ENCODE measurements at places on chromosomes 12 and 14.
A peak's percentile ranks its signal among the peaks of the same experiment; 100 is the strongest.

DNA sequence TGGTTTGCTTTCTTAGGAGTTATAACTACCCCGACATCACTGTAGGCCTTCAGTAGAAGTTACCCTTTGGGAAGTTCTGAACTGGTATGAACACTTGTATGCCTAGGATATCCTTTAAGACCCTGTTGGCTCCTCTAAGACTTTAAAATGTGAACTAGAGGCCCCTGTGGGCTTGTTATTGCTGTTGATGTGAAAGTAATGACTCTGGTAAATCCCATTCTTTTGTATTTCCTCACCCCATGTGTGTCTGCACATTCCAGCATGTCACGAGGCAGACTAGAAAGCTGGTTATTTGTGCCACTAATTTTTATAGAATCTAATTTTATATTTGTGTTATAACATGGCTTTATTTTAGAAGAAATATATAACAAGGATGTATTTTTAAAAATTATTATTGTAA lies 48.9 kb downstream of the SERPINA10 start:
- DNase-seq, result no peak

- DNase-seq, result no peak
Observed at GRCh38 chr12:78599366-78599765, 265.2 kb upstream of the SYT1 start.

- no peak for DNase-seq
Observed at GRCh38 chr12:131738196-131738595, 27.3 kb downstream of the SFSWAP start.

- DNase-seq, result no peak
Observed at GRCh38 chr12:52079576-52080402, at the start of gene SMIM41. Gene SMIM41 (plus strand): TSS chr12:52079704. CDS start chr12:52079780, 76 bp downstream.

- DNase-seq, result no peak
Observed at GRCh38 chr14:94111276-94112095, 950 bp downstream of the IFI27 start.

DNA sequence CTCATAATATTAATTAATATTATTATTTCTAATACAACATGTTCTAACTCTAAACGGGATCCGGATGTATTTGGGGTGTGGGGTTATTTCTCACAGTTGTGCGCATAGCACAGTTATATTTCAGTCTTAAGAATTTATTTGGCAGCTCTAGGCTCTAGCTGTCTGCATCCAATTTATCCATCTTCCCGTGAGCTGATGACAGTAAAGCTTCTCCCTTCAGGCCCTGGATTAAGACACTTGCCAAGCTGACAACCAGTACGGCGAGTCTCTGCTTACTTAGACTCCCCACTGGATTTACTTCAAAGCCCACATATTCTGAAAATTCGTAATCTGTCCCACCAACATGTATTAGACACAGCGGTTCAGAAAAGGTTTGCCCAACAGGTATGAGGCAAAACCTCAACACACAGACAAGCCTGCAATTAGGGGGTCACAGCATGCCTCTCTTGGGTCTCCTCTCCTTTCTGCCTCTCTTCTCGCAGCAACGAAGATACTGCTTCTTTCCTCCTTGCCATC lies 232.9 kb upstream of the TMTC1 start:
- DNase-seq, result no peak

- peak; percentile 92 for DNase-seq
Observed at GRCh38 chr12:104219908-104220404, 4.4 kb downstream of the TXNRD1 start.

Measured in HT1080 (cell line).